ENCODE measurements at places on chromosomes 11 and 22.

DNA sequence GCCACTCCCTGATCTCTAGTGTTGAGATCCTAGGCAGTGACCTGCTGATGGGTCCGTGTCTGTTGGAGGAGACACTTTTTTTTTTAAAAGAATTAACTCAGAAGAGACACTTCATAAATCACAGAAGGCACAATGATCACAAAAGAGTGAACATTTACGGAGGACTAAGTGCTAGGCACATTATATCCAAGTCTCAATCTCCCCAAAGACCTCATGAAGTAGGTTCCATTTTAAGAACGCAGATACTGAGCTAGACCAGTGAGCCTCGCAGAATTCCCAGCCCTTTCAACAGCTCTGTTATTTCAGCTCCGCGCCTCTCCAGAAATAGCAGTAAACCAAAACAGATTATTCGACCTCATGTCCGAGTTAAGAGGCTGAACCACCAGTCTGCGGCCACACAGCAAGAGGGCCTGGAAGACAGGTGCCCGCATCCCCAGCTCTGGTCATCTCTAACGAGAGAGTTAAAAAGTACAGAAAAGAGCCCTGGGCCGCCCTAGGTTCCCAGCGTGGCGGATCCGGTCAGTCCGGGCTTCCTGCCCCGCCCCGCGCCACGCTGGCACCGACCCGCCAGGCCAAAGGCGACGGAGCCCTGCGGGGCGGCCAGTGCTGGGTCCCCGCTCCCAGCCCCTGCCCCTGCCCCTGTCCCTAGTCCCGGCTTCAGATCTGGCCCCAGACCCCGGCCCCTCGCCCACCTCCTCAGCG, 612 bp downstream of the XBP1 start:
- peak; percentile 63 for DNase-seq

- DNase-seq = peak; percentile 50
Observed at GRCh38 chr11:64245797-64246620, 734 bp downstream of the PPP1R14B start.

- no peak for DNase-seq
Observed at GRCh38 chr11:22733475-22734248, 67.3 kb downstream of the GAS2 start.

DNA sequence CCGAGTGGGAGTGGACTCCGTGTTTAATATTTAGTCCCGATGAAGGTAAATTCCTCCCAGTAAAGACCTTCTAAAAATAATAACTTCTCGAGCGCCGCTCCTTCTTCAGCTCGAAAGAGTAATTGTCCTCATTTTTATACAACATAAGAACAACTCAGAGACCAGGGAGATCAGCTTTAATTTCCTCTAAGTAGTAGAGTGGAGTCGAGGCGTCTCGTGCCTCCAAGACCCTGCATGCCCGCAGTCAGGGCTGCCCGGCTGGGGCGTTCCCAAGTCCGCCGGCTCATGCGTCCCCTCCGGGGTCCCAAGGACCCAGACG, 7.8 kb downstream of the WT1 start:
- no peak for DNase-seq

- DNase-seq = peak; percentile 42
Observed at GRCh38 chr11:27204529-27204928, 158.5 kb downstream of the CCDC34 start.

GRCh38 chr22:42688241-42689211, 32.1 kb downstream of the A4GALT start:
- peak; percentile 89 for DNase-seq

DNA sequence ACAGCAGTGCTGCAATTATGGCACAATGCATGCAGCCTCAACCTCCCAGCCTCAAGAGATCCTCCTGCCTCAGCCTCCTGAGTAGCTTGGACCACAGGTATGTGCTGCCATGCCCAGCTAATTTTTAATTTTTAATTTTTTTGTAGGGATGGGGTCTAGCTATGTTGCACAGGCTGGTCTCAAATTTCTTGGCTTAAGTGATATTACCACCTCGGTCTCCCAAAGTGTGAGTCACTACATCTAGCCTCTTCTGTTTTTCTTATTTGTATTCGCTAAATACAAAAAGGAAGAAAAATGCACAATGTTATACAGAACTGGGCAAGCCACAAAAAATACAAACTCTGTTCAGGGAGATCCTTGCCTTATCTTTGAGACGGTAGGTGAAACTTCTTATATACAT, 62.1 kb downstream of the DDI1 start:
- DNase-seq = no peak

DNA sequence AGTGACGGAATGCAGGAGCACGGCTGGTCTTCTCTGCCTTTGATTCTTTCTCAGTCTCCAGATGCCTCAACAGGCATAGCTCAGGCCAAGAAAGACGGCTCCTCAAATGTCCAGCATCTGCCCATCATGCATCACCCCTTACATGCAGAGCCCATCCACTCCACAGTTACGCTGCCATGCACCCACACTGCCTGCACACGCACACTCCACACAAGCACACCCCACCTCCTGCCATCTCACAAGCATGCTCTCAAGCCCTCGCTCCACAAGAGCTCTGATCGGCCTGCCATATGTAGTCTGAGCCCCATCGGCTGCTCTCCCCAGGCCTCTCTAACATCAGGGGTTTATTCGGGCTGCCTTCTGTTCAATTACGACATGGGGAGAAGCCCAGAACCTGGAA, 18.8 kb downstream of the SCN4B start:
- DNase-seq = no peak

DNA sequence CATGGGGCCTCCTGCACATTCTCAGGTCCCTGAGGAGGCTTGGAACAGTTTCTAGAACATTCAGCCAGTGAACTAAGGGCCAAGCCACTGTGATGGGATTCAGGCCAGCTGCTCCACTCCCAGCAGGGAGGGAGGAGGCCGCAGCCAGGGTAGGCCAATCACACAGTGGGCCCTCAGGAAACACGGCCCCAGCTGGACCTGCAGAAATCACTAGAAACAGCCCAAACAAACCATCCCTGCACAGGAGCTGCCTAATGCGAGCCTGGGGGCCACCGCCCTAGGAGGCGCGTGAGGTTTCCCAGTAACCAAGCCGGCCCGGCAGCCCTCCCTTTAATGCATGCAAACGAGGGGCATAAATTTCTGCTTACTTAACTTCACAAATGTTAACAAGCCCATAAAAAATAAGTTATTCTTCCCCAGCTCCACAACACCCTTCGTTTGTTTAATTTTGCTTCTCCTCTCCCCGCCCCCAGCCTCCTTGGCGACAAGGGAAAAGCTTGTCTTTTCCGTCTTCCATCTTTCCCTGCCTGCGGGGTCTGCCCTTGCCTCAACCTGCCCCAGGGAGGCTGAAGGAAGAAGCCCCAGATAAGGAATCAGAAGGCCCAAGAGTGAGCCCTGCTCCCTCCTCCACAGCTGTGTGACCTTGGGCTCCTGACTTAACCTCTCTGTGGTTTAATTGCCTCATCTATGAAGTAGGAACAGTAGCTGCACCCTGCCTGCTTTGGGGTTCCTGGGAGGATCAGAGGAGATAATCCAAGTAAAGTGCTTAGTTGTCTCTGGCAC, 25.7 kb downstream of the ELFN2 start:
- peak; percentile 38 for DNase-seq

DNA sequence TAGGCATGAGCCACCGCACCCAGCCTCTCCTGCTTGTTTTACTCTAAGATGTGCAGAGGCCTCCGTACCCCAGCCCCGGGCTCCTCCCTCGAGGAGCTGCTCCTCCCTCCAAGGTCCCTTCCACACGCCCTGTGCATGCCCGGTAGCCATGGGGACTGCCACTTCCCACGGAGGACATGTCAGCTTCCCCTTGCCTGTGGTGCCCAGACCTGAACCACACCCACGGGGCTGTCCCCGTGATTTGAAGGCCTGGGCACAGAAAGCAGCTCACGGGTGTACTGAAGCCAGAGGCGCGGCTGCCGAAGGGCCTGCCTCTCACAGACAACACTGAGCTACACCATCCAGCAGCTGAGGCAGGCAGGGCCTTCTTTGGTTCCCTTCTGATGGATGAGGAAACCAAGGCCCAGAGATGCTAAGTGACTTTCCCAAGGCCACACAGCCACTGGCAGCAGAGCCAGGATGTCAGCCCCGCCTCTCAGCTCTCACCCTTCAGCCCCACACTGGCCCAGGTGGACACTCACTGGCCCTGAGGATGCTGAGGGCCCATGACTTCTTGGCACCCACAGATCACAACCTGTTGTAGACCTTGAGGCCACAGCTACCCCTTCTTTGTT, 7.3 kb downstream of the INS start:
- DNase-seq = no peak

DNA sequence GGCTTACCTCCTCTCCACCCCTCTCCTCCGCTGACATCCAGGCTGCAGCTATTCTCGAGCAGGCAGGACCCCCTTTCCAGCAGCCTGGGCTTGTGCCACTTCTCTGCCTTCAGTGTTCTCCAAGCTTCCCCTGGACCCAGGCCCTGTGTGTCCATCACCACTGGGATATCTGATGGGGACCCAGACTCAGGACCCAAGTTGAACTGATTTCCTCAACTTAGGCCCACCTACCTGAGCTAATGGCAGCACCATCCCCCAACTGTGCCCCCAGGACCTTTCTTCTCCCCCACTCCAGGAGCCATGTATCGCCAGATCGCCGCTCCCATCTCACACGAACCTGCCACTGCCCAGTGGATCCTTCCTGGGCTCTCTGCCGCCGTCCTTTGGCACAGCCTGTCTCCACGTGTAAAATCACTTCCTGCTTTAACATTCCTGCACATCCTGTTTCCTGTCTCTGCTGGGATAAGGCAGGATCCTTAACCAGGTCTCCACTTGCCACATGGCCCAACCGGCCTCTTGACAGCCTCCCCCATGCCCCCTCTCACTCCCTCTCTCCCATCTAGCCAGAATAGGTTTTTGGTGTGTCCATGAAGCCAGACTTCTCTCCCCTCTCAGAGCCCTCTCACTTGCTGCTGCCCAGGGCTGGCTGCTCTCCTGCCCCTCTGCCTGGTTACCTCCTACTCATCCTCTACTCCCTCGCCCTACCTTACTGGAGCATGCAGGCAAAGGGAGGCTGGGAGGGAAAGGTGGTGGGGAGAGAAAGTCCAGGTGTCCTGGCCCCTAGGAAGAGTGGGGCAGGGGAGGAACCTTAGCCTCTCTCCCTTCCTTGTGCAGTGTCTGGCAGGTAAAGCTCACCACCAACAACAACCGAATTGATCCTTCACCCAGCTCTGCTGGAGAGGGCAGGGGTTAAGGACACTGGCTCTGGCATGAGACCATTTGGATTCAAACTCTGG, 9.4 kb downstream of the SPATA19 start:
- no peak for DNase-seq

- DNase-seq = no peak
Observed at GRCh38 chr11:1948389-1948788, 1.3 kb downstream of the MRPL23 start.

- no peak for DNase-seq
Observed at GRCh38 chr22:48842583-48842945, 985.1 kb downstream of the BRD1 start.

GRCh38 chr11:95703049-95703448, 86.5 kb downstream of the FAM76B start:
- DNase-seq = no peak

DNA sequence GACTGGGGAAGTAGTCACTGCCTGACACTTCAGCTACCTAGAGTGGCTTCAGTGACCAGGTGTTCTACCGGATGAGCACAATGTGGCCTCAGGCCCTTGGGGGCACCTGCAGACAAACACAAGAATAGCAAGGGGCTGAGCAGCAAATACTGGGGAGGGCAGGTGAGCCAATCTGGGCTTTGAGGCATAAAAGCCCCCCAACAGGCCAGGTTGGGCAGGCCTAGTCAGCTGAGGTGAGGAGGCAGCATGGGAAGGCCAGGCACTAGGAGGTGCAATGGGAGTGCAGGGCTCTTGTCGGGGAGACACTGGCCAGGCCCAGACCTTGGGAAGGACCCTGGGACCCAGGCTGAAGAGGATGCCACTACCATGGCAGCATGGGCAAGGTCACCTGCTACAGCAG, 9.0 kb downstream of the UFD1 start:
- no peak for DNase-seq

DNA sequence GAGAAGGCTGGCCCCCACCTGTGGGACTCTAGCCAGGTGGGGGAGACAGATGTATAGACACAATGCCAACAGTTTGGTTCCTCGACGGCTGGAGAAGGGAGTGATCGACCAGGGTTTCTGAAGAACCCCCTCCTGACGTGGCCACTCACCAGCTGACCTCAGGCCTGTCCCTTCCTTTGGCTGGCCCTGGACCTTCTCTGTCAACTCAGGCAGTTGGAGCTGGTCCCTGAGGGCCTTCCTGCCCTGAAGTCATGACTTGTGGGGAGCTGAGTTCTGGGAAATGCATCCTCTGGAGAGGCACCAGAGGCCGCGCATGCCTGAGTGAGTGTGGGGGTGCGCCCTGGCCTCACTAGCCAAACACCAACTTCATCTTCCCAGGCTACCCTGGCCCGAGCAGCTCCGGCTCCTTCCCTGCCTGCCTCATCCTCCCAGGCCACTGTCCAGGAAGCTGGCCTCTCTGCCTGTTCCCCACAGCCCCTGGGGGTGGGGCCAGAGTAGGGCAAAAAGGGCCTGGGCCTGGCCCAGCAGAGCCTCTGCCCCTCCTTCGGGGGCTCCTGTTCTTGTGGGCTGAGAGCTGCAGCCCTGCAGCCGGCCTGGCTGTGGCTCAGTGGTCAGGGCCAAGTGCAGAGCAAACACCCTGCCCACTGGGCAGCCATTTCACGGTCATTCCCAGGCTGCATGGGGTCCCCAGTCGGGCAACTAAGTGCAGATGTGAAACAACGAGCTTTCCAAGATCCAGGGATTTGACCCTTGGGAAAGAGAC, 23.6 kb downstream of the TXN2 start:
- no peak for DNase-seq

GRCh38 chr11:61281581-61282250, 13.4 kb downstream of the VWCE start:
- peak; percentile 82 for DNase-seq

DNA sequence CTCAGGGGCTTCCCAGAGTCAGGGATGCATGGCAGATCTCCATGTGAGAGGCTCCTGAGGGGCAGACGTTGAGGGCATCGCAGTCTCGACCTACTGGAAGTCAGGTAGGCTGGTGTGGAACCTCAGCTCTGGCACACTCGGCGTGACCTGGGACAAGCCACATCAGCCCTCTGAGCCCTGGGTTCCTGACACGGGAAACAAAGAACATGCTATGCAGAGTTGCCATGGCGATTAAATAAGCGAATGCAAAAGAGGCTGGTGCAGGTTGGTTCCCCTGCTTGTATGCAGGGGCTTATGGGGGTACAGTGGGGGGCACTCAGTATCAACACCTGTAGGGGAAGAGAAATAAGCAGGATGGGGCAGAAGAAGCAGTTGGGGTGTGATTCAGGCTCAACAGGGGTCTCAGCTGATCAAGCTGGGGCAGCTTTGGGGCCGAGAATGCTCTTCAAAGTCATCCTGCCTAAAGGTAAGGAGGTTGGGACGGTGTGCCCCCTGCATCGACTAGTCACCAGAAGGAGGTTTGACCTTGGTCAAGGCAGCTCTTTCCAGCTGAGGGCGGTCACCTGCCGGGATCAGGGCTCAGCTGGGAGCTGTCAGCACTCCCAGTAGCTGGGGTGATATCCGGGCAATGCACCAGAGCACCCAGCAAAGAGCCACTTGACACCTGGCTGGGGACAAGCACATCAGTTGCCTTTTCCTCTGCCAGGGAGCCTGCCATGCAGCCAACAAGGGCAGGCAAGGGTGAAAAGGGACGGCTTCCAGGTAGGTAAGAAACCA, 442.7 kb downstream of the MIAT start:
- DNase-seq = no peak

All from testis (tissue), 5 donors.